ENCODE measurements at places on chromosomes 4 and X.

- no peak for DNase-seq
Measured at GRCh38 chr4:11546391-11547175, 117.9 kb upstream of the HS3ST1 start.

- no peak for DNase-seq
Measured at GRCh38 chr4:183493246-183493645, 11.6 kb upstream of the ING2 start.

DNA sequence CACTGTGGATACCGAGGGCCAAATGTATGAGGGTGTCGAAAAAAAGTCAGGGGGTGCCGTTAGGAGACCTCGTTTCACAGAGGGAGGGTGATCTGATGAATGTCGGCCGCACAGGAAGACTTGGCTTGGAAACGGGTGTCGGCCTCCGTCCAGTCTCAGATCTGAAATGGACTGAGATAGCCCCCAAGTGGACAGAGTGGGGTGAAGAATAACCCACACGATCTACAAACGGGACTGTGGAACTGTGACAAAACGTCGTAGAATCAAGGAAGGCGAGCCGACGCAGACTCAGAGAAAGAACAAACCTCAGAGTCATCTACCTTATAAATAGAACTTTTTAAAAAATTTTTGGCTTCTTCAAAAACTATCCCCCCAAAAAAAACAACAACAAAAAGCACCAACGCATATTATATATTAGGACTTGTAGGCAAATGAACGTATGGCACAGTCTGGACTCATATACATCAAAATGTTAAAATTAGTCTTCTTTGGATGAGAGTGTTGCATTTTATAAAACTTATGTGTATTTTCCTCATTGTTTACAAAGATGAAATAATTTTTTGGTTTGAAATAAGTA, 63.8 kb upstream of the IRF2 start:
- peak; percentile 57 for DNase-seq

DNA sequence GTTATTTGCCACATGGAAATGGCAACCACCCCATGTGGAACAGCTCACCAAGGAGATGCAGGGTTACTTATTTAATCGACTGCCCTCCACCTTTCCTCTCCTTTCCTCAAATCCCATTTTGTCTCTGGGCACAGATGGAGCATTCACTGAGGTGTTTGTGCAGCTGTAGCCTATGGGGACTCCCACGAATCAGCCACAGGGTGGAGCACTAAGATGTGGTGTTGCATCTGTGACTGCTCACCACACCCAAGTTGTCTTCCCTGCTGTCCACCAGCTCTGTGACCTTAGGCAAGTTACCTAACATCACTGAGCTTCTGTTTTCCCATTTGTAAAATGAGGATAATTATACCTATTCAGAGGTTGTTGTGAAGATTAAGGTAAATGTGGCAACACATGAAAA, 252.4 kb upstream of the CPEB2 start:
- no peak for DNase-seq

DNA sequence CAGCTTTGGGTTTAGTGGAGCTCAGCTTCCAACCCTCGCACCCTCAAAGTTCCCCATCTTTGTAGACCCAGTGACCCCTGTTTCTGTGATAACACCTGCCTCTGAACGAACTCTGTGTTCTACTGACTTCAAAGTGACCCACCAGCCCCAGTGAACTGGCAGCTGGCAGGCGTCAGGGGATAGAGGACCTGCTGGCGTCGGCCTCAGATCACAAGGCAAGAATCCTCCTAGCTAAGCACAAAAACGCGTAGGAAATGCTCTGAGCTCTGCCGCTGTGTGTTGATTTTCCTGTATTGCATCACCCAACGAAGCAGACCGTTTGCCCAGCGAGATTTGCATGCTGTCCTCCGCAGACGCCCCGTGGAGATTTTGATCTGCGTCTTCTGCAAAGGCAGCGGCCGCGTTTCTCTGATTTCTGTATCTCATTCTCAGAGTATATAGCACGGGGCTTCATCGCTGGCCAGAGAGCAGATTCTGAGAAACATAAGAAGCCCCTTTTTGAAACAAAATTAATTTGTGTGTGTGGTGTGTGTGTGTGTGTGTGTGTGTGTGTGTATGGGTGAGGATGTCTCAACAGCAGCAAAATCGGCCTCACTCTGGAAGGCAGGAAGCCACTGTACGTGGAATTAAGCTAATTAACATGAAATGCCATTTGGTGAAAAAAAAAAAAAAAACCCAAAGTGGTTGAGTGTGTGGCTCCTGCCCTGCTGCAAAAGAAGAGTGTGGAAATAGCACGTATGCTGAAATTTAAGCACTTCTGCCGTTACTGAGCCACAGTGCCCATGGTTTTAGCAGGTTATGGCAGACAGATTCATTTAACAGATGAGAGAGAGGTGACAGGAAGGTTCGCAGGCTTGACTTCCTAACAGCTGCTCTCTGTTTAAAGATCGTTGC, 29.2 kb upstream of the ASMTL start:
- DNase-seq = peak; percentile 67

DNA sequence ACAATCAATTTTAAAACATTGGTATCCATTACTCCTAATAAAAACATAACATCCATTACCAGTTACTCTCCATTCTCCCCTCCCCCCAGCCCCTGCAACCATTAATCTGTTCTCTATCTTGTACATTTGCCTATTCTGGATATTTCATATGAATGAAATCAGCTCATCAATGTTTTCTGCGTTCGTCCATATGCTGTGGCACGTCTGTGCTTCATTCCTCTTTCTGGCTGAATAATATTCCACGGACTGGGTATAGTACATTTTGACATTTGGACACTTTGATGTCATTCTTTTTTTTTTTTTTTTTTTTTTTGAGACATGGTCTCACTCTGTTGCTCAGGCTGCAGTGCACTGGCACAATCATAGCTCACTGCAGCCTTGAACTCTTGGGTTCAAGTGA, 5.2 kb downstream of the DNASE1L1 start:
- no peak for DNase-seq

DNA sequence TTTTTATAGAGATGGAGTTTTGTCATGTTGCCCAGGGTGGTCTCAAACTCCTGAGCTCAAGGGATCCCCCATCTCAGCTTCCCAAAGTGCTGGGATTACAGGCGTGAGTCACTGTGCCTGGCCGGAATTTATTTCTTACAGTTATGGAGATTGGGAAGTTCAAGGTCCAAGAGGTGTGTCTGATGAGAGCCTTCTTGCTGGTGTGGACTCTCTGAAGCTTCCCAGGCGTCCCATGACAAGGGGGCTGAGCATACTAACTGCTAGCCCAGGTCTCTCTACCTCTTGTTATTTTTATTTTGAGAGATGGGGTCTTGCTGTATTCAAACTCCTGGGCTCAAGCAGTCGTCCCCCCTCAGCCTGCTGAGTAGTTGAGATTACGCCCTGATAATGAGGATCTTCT, 2.9 kb upstream of the NSD2 start:
- no peak for DNase-seq

DNA sequence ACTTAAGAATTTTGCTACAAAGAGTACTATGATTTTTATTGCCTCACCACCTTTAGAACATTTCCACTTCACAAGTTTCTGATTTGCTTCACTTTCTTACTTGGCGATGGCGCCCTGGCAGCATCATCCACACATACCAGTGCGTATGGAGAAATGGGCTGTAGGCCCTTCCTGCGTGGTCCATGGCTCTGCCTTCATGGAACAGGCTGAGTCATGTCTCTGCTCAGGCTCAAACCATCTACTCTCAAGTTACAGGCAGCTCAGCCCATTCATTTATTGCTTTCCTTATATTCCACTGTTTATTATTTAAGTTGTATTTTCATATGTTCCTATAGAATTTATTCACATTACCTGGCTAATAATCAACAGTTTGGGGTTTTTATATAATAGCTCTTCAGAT, 21.1 kb downstream of the CASP3 start:
- DNase-seq = no peak

GRCh38 chr4:6282314-6282771, 12.7 kb downstream of the WFS1 start:
- no peak for DNase-seq

DNA sequence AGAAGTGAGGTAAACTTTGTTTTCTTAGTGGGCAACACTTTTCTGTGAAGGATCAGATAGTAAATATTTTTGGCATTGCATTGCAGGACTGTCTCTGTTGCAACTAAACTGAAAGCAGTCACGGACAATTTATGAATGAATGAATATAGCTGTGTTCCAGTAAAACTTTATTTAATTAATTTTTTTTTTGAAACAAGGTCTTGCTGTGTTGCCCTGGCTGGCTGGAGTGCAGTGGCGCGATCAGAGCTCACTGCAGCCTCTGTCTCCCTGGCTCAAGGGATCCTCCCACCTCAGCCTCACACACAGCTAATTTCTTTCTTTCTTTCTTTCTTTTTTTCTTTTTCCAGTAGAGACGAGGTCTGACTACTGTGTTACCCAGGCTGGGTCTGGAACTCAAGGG, 15.8 kb downstream of the RBM10 start:
- DNase-seq = no peak

- DNase-seq = no peak
Measured at GRCh38 chr4:94603170-94603747, 151.5 kb downstream of the PDLIM5 start.

DNA sequence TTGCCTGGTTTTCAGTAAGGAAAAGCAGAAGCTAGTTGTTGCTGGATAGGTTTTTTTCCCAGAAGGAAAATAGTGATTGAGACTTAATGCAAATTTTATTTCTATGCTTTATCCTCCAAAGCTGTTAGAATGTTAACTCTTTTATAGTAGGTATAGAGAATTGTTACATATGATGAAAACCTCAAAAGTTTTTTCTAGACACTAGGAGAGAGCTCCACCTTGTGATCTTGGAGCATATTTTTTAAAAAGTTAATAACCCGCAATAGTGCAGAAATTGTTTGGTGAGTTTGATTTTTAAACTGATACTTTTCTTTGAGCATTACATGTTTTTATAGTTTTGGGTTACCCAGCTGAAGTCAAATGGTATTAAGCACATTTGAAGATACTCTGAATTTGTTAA, 56.5 kb downstream of the STAG2 start:
- DNase-seq = no peak

- DNase-seq = no peak
Measured at GRCh38 chr4:130468340-130468739, 1372.4 kb downstream of the C4orf33 start.

GRCh38 chr4:22202975-22203710, 254.6 kb upstream of the KCNIP4 start:
- DNase-seq = no peak

DNA sequence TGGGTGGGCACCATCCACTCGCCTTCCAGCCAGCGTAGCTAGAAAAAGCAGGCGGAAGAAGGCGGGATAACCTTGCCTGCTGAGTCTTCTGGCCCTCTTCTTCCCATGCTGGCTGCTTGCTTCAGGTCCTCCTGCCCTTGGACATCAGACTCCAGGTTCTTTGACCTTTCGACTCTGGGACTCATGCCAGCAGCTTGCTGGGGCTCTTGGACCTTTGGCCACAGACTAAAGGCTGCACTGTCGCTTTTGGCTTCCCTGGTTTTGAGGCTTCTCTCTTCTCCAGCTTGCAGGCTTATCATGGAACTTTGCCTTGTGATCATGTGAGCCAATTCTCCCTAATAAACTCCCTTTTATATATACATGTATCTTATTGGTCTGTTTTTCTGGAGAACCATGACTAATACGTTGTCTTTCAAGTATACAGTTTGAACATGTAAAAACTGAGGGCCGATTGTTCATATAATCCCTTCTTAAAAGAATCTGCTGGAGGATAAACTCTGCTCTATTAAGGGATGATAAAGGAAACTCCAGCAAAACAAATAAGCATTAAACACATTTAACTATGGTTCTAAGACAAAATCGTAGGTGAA, 116.6 kb upstream of the LCORL start:
- no peak for DNase-seq

DNA sequence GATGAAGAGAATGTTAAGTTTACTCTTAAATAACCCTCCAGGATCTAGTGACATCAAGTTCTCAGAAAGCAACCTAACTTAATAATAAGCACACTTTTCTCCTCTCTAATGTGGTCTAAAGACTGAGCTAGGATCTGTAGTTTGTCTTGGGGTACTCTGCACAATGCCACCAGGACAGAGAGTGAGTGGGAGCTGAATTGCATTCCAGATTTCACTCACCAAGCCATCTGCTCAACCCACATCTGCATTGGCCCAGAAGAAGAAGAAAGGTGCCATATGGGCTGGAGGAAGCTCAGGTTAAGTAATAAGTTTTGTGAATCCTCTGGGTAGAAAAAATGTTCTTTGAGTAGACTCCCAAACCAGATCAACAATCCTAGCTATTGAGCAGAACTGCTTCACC, 384.6 kb downstream of the PPP3CA start:
- no peak for DNase-seq

- DNase-seq = no peak
Measured at GRCh38 chr4:87758270-87758669, 41.1 kb upstream of the IBSP start.

GRCh38 chr4:21387683-21388082, 560.9 kb downstream of the KCNIP4 start:
- DNase-seq = no peak

- no peak for DNase-seq
Measured at GRCh38 chr4:16819652-16820051, 78.8 kb downstream of the LDB2 start.

- no peak for DNase-seq
Measured at GRCh38 chr4:82726596-82726995, 72.0 kb downstream of the SCD5 start.

DNA sequence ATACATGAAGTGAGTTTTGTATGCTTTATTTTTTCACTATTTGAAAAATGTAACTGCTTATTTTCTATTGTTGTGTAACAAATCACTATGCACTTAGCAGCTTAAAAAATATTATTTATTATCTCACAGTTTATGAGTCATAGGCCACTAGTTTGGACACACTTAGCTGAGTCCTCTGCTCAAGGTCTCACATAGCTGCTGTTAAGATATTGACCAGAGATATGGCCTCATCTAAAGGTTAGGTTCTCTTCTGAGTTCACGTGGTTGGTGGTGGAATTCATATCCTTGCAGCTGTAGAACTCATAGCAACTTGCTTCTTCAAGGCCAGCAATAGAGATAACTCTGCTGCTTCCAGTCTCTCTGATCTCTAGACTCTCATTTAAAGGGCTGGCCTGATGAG, 534.4 kb downstream of the SPRY1 start:
- DNase-seq = no peak

GRCh38 chr4:139493176-139493575, 39.3 kb downstream of the RAB33B start:
- no peak for DNase-seq

- no peak for DNase-seq
Measured at GRCh38 chrX:134443461-134443860, 16.5 kb upstream of the HPRT1 start.

GRCh38 chr4:26462874-26463273, 27.4 kb downstream of the CCKAR start:
- no peak for DNase-seq

GRCh38 chr4:125710766-125711165, 396.0 kb downstream of the FAT4 start:
- DNase-seq = no peak

GRCh38 chr4:79178760-79179159, 147.1 kb downstream of the NAA11 start:
- DNase-seq = no peak

GRCh38 chrX:120244735-120245498, 5.7 kb upstream of the ZBTB33 start:
- DNase-seq = peak; percentile 43

GRCh38 chr4:39036172-39036571, 4.0 kb upstream of the TMEM156 start:
- DNase-seq = no peak

Data from activated effector memory CD4-positive, alpha-beta T cell treated with Interleukin-2 at 50 U/mL for 16 hours (primary cell).